ENCODE measurements at places on chromosomes 4 and X. TPM values are rescaled to one million over a fixed set of nuclear protein-coding genes. Genes with fewer than 3 reads are reported as not detected.

Gene RELL1
- total RNA-seq = 75.2 TPM

- no peak for DNase-seq
Measured at GRCh38 chr4:146132445-146132844, 43.1 kb upstream of the LSM6 start.

Gene PABPC1L2B
- total RNA-seq = not detected

DNA sequence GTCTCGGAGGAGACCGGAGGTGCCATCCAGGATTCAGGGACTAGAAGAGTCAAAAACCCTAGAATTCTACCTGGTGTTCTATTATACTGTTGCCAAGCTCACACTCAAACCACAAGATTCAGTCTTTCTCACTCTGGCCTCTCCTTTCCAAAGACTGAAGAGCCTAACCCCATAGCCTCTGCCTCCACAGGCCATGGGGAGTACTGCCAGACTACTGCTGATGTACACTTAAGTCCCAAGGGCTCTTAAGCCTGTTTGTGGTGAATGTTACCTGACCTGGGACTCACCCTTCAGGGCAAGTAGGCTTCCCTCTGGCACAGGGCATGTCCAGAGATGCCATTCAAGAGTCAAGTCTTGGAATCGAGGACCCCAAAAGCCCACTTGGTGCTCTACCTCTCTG is 58.9 kb upstream of the IRS4 start:
- DNase-seq = no peak

DNA sequence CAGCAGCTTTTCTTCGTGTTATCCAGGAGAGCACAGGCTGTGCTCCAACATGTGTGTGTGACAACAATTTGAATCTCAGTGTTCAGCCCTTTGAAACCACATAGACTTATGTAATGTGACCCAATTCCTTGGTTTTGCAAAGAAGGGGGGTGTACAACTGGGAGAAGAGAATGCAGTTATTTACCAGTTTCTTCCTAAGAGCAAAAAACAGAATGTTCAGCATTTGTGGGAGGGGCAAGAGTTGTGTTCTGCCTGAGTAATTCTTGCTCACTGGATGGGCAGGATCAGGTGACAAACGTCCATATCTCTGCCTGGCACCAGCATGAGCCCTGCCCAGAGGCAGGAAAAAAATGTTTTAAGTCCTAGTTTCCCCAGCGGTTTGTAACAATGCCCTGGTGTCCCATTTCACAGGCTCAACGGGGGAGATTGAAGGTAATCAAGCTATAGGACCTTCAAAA is 72.0 kb downstream of the PRPS1 start:
- no peak for DNase-seq

DNA sequence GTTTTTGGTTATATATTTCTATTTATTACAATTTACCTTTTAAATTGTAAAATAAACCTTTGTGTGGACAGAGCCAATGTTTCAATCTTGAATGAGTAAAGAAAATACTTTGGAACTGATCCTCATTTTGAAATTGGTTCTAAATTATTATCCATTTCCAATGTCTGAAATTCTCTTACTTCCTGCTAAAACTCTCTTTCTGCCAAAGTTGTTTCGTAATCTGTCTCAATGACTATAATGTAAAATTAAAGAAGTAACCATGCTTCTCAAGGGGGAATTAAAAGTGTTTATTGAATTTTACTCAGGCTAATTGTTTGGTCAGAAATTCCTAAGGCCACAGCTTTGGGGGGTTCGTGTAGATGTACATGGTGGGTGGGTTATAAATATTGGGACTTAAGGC is 34.8 kb downstream of the YIPF6 start:
- no peak for DNase-seq

GRCh38 chr4:129823105-129823504 is 727.2 kb downstream of the C4orf33 start:
- DNase-seq = no peak

DNA sequence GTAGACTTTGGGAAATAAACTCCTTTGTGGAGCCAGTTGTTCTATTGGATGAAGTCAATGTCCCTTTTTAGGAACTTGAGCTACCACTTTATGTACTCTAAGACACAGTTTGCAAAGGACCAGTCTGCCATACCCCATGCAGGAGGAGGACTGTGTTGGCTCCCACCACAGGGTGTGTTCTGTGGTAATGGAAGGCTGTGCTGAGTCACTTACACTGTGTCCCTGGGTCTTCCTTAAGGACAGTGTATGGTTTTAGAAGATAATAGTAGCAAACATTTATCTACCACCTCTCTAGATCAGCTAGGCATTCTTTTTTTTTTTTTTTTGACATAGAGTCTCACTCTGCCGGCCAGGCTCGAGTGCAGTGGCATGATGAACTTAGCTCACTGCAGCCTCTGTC is 184.0 kb upstream of the PGRMC2 start:
- no peak for DNase-seq

Gene SYAP1
- total RNA-seq = 53.4 TPM

- DNase-seq = no peak
Measured at GRCh38 chrX:135421932-135422809, at the start of gene SMIM10L2A. TSS of gene SMIM10L2A (plus strand) at chrX:135421944. CDS start at chrX:135422132, 188 bp downstream.

- DNase-seq = no peak
Measured at GRCh38 chr4:105978684-105979296, 83.5 kb downstream of the NPNT start.

Gene SLC25A31
- total RNA-seq = not detected

GRCh38 chr4:174157106-174157607 is 126.3 kb downstream of the FBXO8 start:
- no peak for DNase-seq

DNA sequence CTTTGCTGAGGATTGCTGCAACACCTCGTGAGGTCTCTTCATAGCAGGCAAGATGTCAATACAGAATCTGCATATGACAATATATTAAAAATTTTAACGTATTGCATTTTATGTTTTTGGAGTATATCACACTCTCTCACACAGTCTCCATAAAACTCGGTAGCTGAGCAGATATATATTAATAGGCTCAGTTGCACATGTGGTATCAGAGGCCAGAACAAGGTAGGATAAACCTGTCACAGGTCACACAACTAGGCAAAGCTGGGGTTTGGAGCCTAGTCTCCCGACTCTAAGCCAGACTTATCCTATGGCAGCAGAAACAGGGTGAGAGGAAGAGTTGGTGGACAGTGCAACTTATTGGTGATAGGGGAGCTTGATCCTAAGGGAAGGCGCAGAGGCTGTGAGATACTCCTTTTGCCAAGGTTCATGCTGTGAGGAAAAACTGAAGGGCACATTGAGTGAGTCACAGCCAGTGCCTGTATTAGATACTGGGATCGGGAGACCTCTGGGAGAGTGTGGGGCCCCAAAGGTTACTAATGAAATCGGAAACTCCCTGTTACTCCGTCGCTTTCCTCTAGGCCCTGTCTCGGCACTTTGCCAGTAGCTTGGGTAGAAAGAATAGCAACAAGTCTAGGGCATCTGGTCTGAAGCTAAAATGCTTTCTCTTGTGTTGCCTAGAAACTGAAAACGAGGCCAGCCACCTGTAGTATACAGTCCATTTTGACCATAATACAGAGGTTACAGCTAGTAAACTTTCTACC is 195.7 kb downstream of the ARHGAP10 start:
- DNase-seq = no peak

DNA sequence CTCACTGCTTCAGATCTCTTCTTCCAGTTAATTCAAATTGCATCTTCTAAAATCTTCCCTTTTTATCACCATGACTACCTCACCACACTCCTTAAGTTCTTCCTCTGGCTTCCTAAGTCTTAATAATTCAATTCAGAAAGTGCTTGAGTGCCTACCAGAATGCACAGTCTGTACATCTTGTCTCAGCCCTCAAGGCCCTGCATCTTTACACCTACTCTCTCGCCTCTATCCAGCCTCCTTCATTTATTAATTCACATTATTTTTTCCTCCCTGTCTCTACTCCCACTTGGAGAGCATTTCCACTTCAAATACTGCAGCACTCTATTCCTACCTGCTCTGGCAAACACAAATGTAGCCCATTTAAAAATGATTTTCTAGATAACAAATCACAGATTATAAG is 90.5 kb downstream of the MAPK10 start:
- DNase-seq = no peak

Gene OTC
- total RNA-seq = 3.3 TPM

DNA sequence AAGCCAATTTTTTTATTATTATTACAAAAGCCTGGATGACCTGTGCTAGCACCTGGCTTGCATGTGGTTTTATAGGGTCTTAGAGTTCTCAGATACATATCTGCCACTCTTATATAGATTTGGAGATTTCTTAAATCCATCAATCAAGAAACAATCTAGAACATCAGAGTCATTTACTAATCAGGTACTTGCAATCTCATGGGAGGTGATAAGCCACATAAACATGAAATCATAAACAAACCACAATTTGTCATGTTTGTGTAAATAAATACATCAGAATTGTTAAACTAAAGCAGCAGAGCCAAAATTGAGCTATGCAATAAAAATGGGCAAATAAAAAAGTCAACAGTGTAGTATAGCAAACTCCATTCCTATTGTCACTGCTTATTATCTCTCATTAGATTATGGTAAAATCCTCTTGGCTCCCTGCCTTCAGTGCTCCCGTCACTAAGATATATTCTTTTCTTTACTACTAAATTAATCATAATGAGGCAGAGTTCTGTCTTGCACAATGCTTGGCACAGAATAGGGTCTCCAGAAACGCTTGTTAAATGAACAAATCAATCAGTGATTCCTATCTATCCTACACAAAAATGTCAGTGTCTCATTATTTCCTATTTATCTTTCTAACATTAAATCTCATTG is 108.7 kb upstream of the TTC29 start:
- no peak for DNase-seq

DNA sequence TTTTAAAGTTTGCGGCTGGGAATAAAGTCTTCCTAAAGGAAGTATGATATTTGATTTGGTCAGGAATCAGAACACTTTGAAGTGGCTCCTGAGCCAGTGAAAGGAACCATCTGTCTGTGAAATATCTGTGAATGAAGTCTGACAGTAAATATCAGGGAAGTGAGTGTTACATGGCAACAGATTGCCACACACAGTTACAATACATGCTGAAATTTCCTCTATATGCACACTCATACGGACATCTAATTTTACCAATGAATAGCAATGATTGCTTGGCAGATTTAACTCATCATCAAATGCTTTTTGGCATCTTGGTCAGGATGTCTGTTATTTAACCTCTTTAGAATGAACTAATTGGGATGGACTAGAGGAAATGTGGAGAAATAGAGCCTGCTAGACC is 1023.8 kb downstream of the FAT4 start:
- no peak for DNase-seq

DNA sequence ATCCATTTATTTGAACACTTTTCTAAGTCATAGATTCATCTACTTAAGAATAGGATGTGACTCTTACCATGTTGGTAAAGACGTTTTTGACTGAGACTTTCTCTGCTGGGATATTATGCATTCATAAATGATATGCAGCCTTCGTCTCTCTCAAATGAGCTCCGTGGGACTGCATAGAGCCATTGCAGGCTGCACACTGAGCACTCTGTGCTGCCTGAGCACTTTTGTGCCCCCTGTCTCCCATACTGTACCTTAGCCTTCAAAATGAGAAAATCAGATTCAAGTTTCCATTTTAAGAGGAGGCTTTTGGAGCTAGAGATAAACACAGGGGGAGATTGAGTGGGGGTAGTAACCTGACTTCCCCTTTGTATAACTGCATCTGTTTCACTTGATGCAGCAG is 433.6 kb downstream of the ZIC3 start:
- no peak for DNase-seq

DNA sequence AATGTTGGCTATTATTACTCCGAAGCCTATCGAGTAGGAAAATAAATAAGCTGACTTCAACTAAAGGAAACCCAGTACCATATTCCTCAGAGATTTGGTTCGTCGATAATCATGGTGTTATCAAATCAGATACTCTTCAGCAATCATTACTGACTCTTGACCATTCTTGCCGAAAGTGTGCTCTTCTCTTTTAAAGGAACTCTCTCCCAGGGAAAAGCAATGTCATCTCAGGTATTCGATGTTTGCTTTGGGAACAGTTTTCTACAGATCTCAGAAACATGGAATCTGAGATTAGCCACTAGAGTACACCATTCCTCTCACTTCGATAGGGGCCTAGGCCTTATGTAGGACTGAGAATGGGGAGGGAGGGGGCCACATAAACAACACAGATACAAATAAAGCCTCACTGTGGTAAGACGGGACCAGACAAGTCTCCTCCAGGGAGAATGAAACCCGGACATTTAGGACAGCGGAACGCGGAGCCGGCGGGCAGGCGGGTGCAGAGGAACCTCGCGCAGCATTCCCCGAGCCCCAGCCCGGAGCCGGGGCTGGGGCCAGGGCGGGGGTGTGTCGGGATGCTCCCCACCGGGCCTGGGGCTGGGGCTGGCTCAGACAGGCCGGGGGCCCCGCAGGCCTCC is 581 bp downstream of the DNAJB14 start:
- no peak for DNase-seq

DNA sequence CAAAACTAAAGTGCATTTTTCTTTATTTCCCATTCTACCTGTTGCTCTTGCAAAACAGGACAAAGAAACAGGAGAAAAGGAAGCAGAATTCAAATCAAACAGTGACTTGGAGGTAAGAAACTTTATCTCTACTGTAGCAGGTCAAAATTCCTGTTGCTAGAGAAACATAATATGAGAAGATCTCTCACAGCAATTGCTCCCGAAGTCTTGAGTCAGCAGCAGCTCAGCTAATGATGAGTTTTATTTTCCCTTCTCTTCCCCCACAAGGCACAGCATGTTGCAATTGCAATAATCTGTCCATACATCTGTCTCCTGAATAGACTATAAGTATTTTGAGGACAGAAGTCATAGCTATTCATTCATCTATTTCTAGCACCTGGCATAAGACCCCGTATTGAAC is 112.7 kb downstream of the CLNK start:
- no peak for DNase-seq

GRCh38 chr4:154044108-154044531 is 255.2 kb upstream of the SFRP2 start:
- DNase-seq = no peak

GRCh38 chr4:146059151-146059550 is 116.4 kb upstream of the LSM6 start:
- DNase-seq = no peak

Gene SPANXC
- not detected for total RNA-seq

GRCh38 chr4:69360271-69360670 is 80.0 kb downstream of the UGT2B28 start:
- no peak for DNase-seq

Gene PLCXD1
- 20.7 TPM for total RNA-seq

DNA sequence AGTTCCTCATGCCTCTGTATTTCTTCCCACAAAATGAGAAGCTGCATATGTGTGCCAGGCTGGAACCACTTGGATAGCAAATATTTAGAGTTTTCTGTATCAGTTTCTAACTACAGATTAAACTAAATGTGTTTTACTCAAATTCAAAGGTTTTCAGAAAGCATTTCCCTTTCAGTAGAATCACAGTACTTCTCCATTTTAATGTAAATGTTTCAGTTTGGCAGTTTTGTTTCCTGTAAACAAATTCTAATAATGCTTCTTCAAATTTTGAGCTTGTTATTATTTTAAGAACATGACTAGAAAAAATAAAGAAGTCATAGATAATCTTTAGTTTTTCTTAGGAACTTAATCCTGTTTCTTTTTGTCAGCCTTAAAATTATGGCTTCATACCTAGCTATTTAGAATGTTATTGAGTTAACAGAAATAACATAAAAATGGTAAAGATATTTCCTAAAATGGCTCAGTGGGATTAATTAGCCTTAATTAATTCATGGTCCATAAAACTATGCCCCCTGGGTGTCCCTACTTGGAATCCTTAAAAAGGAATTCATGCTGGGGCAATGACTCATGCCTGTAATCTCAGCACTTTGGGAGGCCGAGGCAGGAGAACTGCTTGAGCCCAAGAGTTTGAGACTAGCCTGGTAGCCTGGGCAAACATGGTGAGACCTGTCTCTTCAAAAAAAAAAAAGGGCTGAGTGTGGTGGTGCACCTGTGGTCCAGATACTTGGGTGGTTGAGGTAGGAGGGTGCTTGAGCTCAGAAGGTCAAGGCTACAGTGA is 83.8 kb upstream of the GPR34 start:
- DNase-seq = no peak
